ENCODE measurements at places on chromosomes 5 and 9.

DNA sequence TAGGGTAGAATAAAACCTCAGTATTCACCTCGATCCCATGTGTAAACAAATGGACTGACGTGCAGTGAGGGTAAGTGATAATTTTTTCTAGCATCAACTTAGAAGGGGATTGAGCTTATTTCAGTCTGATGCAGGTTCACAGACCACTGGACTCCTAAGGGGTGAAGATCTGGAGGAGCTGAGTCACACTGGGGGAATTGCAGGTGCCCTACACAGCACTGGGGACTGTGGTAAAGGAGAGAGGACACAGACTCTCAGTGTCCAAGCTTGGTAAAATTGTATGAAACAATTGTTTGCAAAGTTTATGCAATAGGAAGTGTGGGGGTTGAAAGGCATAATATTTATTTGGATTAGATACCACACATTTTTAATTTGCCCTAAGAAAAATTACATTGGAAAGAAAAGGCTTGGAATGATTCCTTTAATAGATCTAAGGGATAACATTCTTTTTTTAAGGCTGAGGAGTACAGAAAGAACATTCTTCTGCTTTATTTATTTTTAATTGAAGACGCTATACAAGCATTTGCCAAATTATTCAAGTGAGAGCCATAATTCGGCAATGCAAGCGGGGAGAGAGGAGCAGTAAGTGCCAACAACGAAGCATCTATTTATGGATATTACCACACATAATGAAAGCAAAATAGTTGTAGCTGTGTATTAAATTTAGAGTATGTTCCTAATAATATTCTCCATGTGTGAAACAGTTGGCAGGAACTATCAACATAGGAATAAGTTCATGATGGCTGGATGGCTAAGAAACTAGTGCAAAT is 766.9 kb upstream of the ADAMTS16 start:
- DNase-seq: no peak

GRCh38 chr9:33230756-33231622 is 9.0 kb upstream of the SPINK4 start:
- DNase-seq: no peak

DNA sequence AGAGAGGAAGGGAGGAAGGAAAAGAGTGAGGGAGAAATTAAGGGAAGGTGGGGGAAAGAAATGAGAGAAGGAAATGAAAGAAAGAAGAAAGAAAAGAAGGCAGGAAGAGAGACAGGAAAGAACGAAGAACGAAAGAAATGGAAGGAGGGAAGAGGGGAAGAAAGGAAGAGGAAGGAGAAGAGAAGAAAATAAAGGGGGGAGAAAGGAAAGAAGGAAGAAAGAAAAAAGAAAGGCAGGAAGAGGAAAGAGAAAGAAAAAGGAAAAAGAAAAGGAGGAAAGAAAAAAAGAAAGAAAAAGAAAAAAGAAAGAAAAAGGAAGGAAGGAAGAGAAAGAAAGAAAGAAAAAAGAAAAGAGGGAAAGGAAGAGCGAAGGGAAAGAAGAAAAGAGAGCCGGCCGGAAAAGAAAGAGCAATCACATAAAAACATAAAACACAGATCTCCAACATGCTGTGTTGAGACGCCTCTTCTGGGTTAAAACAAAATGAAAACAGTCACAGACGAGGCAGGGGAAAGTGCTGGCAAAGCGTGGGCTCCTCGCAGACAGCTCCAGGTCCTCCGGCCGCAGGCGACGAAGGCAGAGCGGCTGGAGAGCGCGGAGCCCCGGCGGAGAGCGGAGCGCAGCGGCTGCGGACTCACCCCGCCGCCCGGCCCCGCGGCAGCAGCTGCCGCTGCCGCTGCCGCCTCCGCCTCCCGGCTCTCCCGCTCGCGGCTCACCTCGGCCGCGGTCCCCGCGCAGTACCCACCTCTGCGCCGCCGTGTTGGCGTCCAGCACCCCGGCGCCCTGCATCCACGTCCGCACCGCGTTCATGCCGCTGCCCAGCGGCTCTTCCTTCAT is 896 bp downstream of the EBF1 start:
- DNase-seq: no peak

DNA sequence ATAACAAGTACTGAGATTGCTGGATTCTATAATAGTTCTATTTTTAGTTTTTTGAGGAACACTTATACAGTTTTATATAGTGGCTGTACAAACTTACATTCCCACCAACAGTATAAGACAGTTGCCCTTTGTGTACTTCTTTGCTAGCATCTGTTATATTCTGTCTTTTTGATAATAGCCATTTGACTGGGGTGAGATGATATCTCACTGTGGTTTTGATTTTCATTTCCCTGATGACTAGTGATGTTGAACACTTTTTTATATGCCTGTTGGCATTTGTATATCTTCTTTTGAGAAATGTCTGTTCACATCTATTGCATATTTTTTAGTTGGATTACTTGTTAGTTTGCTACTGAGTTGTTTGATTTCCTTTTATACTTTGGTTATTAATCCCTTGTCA is 204.1 kb upstream of the SMC2 start:
- DNase-seq: no peak

GRCh38 chr5:41856644-41857491 is 13.4 kb downstream of the OXCT1 start:
- DNase-seq: no peak

DNA sequence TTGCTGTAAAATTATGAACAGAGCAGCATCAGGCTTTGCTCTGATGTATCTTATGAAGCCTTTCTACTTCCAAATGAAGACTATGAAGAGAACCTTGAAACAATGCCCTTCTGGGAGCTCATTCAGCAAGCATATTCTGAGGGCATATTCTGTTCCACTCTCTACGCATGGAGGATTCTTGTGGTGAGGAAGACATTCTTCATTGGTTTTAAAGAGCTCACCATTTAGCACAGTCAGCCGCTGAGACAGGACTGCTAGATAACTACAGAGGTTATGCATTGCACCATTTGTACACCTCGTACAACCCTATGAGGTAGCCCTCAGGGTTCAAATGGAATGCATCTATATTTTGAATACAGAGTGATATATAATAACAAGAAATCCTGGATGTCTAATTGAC is 61.0 kb downstream of the INVS start:
- DNase-seq: no peak

- no peak for DNase-seq
These were observed 170.8 kb upstream of the MSX2 start for GRCh38 chr5:174553556-174553955.

- DNase-seq: no peak
These were observed 41.0 kb upstream of the DMRT3 start for GRCh38 chr9:935348-935965.

DNA sequence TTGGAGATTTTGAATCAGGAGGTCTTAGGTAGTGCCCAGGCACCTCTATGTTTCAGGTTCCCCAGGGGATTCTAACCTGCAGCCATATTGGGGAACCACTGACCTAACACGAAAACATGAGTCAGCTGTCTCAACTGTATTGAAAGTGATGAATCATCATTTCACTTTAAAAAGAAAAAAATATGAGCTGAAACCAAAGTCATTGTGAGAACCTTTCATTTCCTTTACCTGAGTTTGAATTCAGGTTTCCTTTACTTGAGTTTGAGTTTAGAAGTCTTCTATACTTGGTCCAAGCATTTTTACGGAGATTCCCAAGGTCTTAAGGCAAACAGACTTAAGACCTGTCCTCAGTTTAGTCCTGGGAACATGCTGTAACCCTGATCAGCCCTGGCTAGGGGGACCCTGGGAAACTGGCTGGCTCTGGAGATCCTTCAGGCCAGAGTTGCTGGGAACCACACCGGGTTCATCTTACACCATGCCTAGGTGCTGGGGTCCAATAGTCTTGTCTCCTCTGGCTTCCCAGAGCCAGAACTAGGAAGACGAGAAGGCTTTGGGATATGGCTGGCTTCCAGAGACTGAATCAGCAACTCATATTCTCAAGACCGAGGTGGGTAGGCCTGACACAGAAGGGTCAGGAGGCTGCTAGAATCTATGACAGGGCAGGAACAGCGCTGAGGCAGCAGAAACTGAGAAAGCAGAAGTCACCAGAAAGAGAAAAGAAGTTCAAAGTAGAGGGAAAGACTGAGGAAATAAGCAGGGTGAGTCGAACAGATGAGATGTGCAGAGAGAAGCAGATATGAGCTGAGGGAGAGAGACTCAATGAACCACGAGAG is 16.4 kb upstream of the PDCD1LG2 start:
- DNase-seq: no peak

DNA sequence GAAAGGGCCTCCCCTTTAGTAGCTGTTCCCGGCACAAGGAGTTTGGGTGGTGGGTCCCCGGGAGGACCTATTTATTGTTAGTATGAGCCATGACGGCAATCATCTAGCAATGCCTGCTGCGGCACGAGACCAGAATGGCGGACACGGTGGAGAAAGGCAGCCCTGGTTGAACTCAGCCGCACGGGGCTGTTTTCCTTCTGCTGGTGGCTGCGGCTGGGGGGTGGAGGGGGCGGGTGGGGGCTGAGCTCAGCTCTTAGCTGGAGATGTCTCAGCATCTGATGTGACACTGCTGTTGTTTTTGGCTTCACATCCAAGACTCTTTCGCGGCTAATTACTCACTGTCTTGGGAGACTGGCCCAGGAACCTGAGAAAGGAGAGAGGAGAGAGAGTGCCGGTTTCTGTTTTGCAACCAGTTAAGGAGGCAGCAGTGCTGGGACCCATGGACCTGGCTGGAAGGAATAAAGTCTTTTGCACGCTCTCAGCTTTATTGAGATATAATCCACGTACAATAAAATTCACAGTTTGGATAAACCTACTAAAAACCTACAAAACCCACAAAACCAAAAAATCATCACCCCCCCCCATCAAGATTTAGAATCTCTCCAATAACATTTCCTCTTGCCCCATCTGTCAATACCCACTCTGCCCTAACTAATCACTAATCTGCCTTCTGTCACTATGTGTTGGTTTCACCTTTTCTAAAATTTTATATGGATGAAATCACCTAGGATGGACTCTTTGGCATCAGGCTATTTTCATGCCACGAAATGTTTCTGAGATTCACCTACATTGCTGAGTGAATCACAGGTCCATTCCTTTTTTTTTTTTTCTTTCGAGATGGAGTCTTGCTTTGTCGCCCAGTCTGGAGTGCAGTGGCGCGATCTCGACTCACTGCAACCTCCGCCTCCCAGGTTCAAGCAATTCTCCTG is 81.8 kb upstream of the NEURL1B start:
- DNase-seq: no peak

DNA sequence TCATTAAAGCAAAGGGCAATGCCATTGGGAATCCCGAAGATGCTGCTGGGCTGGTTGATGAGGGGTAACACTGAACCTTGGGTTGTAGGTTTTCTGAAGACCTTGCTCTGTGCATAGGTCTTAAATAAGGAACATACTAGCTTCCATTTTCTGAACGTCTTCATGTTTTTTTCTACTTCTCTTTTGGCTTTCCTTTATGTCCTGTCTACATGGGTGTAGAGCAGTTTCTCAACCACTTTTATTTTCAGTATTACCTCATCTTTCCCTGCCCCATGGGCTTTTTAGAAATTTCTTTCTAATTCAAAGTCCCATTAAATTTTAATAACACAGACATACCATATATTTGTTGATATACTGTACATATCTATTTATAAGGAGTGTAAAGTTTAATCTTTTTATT is at the start of gene IFNA14:
Gene IFNA14 (minus strand): TSS at position 95 of the 400 bp plus-strand sequence. CDS start 70 bp downstream, at position 25.
- DNase-seq: no peak

GRCh38 chr5:38373743-38374142 is 115.4 kb downstream of the EGFLAM start:
- no peak for DNase-seq

- DNase-seq: no peak
These were observed 81.2 kb downstream of the ARSB start for GRCh38 chr5:78903861-78904260.

DNA sequence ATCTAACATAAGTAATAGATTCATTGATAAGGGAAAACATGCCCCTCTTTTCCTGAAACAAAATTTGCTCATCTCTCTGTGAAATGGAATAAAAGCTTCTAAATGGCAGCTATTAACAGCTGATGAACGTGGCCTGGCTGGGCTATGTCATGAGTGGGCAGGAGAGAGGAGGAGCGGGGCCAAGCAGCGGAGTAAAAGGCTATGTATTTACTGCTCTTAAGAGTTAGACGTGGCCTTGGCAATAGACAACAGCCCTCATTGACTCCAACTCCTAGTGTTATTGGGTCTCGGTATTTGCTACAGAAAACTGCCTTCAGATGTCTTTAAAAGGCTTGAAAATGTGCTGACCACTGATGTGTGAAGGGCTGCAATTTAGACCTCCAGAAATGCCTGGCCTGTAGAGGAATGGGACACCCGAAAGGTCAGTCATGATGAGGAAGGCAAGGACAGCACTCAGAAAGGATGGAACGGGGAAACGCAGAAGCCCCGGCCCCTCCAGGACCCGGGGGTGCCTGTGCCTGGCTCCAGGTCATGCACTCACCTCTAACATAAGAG is 116.8 kb downstream of the PDZD2 start:
- no peak for DNase-seq

DNA sequence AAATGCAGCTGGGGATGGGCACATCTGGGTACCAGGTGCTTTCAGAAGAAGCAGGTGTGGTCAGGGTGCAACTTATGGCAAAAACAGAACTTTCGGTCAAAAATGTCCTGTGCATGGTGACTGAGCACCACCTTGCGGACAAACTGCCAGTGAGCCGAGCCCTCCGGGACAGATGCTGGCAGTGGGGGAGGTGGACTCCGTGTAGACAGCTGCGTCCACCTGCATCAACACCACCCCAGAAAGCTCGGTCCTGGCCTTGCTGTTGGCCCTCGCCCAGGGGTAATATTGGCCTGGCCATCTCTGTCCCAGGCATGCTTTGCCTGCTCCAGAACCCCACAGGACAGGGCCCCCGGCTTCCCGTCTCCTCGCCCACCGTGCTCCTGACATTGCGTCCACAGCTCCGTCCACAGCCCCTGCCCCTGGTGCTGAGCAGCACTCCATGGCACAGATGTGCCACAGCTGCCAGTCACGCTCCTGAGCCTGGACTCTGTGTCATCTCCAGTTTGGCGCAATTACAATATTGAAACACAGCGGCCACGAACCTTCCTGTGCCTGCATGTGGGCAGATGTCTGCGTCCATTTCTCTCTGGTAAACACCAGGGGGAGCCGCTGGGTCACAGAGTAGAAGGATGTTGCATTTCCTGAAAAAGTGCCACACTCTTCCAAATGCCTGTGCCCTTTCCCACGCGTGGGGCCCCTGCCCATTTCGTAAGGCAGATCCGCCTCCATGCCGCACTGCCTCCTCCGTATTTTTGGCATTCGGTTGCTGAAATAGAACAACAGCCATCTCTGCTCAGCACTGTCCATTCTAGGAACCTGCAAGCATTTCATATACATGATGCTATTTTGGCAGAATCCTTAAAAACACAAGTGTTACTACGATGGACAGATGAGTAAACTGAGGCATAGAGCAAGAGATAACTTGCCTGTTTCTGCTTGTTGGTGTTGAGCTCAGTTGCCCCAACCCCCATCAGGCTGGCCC is 33.4 kb upstream of the SLC6A19 start:
- DNase-seq: peak; percentile 33

- no peak for DNase-seq
These were observed 577.4 kb downstream of the ACTL7B start for GRCh38 chr9:108278341-108278740.

- peak; percentile 6 for DNase-seq
These were observed 61.7 kb downstream of the MRPL36 start for GRCh38 chr5:1737790-1738405.

GRCh38 chr9:27356446-27356845 is 59.5 kb upstream of the EQTN start:
- DNase-seq: no peak

Measured in stimulated activated CD8-positive, alpha-beta memory T cell treated with anti-CD3 and anti-CD28 coated beads, Interleukin-4, amount 100 ng/mL, for 4 hours (primary cell).